ENCODE measurements at places on chromosomes 4 and X.
A peak's percentile ranks its signal among the peaks of the same experiment; 100 is the strongest.

- DNase-seq: no peak
Observed at GRCh38 chrX:156004256-156004655, 6.8 kb downstream of the IL9R start.

- DNase-seq: no peak
Observed at GRCh38 chr4:113009461-113009860, 40.0 kb upstream of the ANK2 start.

DNA sequence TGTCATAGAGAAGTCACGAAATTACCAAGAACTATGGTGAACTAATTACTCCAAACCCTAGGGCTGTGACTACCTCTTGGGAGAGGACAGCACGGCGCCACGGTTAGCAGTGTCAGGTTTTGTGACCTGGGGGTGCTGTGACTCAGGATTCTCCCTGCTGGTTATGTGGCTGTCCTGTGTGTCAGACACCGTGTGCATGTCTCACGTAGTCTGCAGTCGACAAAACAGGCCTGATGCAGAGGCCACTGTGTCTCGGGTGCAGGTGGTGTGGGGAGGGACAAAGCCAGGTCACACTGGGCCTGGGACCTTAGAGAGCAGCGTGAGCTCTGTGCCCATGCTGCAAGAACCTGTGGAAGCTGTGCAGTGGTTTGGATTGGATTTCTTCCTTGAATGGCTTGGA lies 34.1 kb downstream of the TNIP2 start:
- DNase-seq: no peak

- DNase-seq: no peak
Observed at GRCh38 chr4:175787948-175788347, 24.1 kb downstream of the GPM6A start.

DNA sequence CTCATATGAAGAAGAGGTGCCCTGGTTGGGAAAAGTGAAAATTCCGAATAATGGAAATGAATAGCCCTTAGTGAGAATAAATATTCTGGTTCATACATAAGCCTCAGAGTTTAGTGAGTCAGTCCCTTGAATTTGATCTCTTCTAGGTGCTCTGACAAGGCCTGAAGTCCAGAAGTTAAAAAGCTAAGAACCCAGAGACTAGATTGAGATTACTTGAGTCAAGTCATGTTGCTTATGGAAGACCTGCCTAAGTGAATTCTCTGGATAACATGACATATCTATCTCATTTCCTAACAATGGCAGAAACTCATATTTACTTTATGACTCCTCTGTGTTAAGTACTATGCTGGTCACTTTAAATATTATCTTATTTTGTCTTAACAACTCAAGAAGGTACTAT lies 10.5 kb upstream of the PRSS48 start:
- DNase-seq: no peak

DNA sequence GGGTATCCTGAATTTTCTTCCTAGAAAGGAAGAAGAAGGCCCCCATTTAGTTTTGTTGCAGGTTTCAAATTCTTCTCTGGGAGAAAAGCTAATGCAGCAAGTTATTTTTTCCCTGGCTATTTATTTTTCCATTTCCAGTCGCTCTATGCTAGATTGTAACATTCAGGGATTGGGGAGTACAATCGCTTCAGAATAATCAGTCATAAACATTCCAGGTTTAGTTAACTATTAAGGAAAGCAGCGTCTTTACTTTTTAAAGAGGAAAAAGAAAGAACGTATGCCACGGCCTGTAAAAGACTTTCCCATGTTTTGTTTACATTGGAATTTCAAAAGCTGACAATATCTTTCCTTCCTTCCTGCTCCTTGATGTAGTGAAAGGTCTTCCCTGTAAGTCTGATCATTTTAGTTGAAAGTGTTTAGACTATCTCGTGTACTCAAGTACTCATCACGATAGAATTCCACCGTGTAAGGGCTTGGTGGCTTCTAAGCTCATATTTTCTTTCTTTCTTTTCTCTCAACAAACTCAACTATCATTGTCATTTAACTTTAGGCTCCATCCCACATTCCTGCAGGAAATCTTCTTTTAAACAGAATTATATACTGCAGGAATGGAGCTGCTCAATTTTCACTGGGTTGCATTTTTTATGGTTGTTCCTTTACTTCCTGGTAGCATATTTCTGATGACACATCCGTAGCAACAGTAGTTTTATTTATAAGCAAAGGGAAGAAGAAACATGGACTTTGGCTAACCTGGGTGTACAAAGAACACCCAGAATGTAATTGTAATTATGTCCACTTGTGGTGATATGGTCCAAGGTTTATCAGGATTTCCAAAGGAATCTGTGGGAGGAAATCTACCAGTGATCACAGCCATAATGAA lies 213.1 kb upstream of the FAT1 start:
- no peak for DNase-seq

- DNase-seq: no peak
Observed at GRCh38 chrX:66046612-66047235, 6.8 kb upstream of the VSIG4 start.

DNA sequence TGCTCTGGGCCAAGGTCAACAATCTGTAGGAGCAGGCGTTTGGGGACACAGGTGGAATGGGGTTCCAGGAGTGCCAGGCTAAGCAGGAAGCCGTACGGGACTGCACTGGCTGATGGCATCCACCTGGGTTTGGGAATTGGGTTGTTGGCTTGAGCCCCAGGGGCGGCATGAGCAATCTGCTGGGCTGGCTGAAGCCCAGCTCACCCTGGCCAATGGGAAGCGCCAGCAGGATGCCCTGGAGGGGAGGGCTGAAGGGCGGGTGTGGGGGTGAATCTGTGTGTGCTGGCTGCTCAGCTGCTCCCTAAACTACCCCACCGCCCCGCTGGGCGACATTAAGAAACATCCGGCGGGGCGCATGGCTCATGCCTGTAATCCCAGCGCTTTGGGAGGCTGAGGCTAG lies 8.9 kb upstream of the RGS12 start:
- no peak for DNase-seq

DNA sequence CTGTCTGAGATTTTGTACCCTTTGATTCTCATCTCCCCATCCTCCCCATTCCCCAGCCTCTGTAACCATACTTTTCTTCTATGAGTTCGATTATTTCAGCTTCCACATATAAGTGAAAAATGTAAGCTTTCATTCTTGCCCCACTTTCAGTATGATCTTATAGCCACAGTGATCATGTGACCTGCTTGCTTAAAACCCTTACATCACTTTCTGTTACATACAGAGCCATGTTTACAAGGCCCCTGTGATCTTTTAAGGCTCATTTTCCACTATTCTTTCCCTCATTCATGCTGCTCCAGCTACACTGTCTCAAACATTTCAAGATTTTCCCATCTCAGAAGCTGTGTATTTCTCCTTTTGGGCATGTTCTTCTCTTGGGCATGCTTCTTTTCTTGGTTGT lies 147.7 kb downstream of the DCK start:
- DNase-seq: no peak

- no peak for DNase-seq
Observed at GRCh38 chr4:54152846-54153600, 53.1 kb downstream of the GSX2 start.

- no peak for DNase-seq
Observed at GRCh38 chrX:31459361-31459760, 387.5 kb upstream of the FTHL17 start.

DNA sequence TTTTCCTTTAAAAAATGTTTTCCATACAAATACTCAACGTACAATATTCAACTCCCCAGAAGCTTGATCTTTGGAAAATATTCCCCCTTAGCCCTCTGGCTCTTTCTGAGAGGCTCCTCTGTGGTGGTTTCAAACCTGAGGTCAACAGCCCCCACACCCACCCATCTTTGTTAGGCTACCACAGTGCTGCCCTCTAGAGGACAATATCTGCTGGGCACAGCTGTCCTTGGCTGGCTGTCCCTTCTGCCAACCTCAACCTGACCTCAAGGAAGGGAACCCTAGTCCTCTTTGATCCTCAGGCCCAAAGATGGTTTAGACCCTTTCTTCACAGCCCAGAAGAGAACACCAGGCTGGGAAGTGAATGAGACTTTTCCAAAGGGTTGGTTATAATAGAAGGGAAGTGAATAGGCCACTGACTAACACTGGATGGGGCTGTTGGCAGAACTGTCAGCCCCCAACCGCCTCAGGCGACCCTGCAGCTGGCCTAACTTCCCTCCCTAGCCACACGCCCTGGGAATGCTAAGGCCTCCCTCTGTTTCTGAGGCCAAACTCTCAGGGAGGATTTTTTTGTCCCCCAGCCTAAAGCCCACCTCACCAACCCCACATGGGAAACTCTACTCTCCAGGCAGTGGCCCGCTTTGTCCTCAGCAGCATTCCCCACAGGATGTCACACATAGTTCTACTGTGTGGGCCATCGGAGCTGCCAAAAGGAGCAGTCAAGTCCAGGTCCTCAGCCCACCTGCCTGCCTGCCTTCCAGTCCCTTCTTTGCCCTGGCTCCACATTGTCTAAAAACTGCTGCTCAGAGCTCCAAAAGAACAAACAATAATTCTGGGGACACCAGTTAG lies 34.3 kb downstream of the NYX start:
- DNase-seq: no peak

- no peak for DNase-seq
Observed at GRCh38 chr4:113738251-113738650, 23.3 kb downstream of the CAMK2D start.

GRCh38 chr4:80678413-80678812 lies 342.9 kb downstream of the CFAP299 start:
- no peak for DNase-seq

GRCh38 chr4:86934147-86934770 lies 552 bp upstream of the AFF1 start:
- DNase-seq: no peak

- DNase-seq: peak; percentile 66
Observed at GRCh38 chr4:153153339-153153871, 50.8 kb upstream of the TRIM2 start.

DNA sequence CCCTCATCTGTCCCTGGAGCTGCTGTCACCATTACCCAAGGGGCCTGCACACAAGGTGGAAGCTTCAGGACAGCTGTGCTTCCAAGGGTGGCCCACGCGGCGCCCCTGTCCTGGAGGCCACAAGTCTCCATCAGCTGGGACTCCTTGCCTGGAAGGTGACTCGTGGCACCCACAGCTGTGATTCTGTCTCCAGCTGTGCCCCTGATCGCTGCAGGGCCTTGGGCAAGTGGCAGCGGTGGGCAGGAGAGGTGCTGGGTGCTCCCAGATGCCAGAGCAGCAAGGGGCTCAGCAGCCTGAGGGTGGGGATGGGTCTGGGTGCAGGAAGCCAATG lies 9.0 kb upstream of the DUSP9 start:
- DNase-seq: no peak

DNA sequence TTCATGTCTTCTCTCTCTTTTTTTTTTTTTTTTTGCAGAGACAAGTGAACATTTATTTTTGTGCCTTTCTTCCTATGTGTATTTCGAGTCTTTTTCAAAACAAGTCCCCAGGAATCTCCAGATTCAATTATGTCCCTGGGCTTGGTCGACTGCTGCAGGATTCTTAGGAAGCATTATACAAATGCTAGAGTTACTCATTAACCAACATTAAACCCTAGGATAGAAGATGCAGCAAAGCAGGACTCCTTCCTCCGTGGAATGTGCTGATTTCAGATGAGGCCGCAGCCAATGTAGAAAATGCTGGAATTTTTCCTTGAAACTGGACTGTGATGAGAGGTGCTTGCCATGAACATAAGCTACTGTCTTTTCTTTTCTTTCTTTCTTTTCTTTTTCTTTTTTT lies 3.4 kb downstream of the ZNF81 start:
- DNase-seq: no peak

GRCh38 chr4:87057835-87058355 lies 123.1 kb downstream of the AFF1 start:
- no peak for DNase-seq

DNA sequence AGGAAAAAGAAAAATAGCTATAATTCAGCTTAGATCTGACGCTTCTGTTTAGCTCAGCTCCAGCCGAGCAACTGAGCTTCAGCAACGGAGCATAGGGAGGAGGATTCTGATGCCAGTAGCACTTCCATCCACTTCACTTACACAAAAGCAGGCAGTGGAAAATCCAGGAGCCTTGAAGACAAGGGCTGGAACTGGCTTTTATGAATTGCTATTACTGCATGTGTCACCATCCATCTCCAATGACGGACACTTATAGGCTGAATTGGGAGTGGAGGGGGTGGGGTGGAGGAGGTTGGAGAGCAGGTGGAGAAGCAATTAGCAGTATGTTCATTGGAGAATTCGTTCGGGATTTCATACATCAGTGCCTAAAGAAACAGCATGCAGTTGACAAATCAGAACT lies 15.6 kb downstream of the ENOX2 start:
- DNase-seq: no peak

DNA sequence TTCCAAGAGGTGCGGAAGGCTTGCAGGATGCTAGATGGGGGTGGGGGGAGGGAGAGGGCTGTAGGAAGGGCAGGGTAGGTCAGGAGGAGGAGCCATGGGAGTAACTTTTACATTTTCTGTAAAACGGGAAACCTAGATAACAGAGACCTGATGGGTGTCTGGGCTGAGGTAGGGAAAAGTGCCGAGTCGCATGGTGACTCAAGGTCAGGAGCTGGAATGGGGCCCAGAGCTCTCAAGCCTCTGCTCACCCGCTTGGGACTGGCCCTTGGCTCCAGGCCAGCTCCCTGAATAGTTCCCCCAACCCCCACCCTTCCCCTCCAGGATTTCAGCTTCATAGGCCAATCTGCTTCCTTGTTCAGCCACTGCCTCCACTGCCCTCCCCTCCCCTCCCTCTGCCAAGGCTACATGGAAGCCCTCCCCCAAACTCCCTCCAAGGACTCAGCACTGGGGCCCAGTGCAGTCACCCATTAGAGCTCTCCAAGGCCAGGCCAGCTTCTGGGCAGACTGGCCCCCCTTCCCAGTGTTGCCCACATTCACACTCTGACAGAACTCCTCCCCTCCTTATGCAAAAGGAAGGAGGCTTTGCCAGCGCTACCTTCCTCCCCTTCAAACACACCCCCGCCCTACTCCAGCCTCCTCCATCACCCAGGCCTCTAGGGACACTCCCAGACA lies 43.6 kb downstream of the TSC22D3 start:
- no peak for DNase-seq

GRCh38 chrX:104707572-104707971 lies 141.6 kb downstream of the IL1RAPL2 start:
- no peak for DNase-seq

- no peak for DNase-seq
Observed at GRCh38 chrX:45404206-45404605, 203.5 kb upstream of the DIPK2B start.

DNA sequence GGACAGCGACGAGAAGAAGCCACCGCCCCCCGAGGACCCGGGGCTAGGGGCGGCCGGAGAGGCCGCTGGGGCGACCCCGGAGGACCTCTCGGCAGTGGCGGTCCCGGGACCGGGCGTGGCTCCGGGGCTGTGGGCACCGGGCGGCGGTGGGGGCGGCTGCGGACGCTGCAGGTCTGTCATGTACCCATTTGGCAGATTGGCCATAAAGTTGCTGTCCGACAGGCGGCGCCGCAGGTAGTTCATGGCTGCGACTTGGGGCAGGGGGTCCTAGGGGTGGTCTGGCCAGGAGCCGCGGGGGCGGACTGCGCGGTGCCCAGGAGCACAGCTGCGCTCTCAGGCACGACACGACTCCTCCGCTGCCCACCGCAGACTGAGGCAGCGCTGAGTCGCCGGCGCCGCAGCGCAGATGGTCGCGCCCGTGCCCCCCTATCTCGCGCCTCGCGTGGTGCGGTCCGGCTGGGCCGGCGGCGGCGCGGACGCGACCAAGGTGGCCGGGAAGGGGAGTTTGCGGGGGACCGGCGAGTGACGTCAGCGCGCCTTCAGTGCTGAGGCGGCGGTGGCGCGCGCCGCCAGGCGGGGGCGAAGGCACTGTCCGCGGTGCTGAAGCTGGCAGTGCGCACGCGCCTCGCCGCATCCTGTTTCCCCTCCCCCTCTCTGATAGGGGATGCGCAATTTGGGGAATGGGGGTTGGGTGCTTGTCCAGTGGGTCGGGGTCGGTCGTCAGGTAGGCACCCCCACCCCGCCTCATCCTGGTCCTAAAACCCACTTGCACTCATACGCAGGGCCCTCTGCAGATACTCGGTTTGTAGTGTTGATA lies at the start of gene SYN1:
Gene SYN1, minus strand, starts transcription at position 372 of the 817 bp plus-strand sequence. Its CDS starts 129 bp downstream, at position 243.
- peak; percentile 71 for DNase-seq

Measured in T-helper 1 cell (primary cell).